ENCODE measurements at places on chromosomes 3 and 15. TPM values are rescaled to one million over a fixed set of nuclear protein-coding genes. Genes with fewer than 3 reads are reported as not detected.
A peak's percentile ranks its signal among the peaks of the same experiment; 100 is the strongest.

CELSR3 gene
- 3.1 TPM for total RNA-seq

FURIN gene
- 53.6 TPM for total RNA-seq

ANKDD1A gene
- total RNA-seq: 13.2 TPM

ZNF860 gene
- total RNA-seq: not detected

COL6A5 gene
- 1.7 TPM for total RNA-seq

ZNF662 gene
- total RNA-seq: 1.2 TPM

CTXND1 gene
- 0.54 TPM for total RNA-seq

FES gene
- total RNA-seq: 14.4 TPM

DNA sequence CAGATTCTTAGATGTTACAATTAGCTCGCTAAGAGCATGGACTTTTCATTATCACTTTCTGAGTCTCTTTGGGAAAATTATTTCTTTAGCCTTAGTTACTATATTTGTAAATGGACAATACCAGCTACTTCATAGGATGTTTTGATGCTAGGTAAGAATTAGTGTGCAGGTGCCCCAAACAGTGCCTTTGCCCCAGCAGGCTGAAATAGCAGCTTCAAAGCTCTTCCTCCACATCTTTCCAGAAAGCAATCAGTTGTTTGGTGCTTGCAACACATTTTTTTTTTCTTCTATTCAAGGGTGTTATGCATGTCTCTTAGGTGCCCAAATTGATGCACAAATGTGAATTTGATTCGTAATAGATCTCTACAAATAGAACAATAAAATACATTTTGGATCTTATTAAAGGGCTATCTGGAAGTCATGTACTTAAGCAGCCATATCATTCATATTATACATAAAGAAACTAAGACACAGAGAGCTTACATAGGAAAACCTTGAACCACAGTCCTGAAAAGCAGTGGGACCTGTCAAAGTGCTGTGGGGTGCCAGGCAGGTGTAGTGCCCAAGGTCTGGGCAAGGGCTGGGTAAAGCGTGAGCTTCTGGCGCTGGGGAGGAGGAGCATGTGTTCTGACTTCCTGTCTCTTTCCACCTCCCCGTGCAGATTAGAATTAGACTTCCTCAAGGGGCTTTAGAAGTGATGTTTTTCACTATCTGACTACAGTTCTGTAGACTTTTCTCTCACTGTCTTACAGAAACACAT, 62.9 kb downstream of the FNDC3B start:
- no peak overlapping the region for H3K4me3 ChIP-seq
- no peaks in the 10 kb centered on the region for H3K4me1 ChIP-seq
- DNase-seq: peak; percentile 55
- no peaks in the 10 kb centered on the region for H3K27me3 ChIP-seq

GRCh38 chr3:127052121-127052561, 69.2 kb downstream of the PLXNA1 start:
- H3K27me3 ChIP-seq: no peaks in the 10 kb centered on the region
- no peaks in the 10 kb centered on the region for H3K36me3 ChIP-seq

DNA sequence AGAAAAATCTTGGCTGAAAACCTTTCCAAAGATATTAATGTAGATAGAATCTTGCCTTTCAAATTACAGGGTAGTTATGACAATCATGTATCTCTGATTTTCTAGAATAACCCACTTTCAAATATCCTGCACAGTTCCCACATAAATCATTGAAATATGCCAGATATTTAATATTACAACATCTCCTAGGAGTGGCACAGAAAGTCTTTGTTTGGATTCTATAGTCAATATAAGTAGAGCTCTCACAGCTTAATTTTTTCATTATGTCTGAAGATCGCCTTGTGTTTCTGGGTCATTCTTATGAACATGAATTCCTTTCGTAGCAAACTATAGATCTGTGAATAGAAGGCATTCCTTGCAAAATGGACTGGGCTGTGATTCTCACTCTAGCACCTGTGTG, 5.0 kb downstream of the RARB start:
- no peak overlapping the region for H3K27ac ChIP-seq
- no peaks in the 10 kb centered on the region for H3K36me3 ChIP-seq

GRCh38 chr3:52805270-52806039, 10.9 kb downstream of the ITIH3 start:
- no peaks in the 10 kb centered on the region for H3K4me1 ChIP-seq
- H3K4me3 ChIP-seq: no peak overlapping the region
- no peak overlapping the region for H3K27ac ChIP-seq
- no peaks in the 10 kb centered on the region for H3K36me3 ChIP-seq
- H3K27me3 ChIP-seq: no peaks in the 10 kb centered on the region
- DNase-seq: no peak

GRCh38 chr3:175433026-175433674, 574.0 kb downstream of the NAALADL2 start:
- DNase-seq: no peak
- no peaks in the 10 kb centered on the region for H3K36me3 ChIP-seq
- no peaks in the 10 kb centered on the region for H3K4me1 ChIP-seq
- H3K4me3 ChIP-seq: no peak overlapping the region
- H3K27ac ChIP-seq: no peak overlapping the region

- H3K36me3 ChIP-seq: no peaks in the 10 kb centered on the region
- no peak overlapping the region for H3K4me3 ChIP-seq
- no peaks in the 10 kb centered on the region for H3K27me3 ChIP-seq
- no peaks in the 10 kb centered on the region for H3K4me1 ChIP-seq
- no peak for DNase-seq
- H3K27ac ChIP-seq: no peak overlapping the region
Observed at GRCh38 chr3:102571720-102572384, 137.0 kb downstream of the ZPLD1 start.

GRCh38 chr3:139521816-139522215, 17.7 kb downstream of the RBP1 start:
- H3K4me3 ChIP-seq: no peak overlapping the region
- no peak overlapping the region for H3K27ac ChIP-seq
- H3K36me3 ChIP-seq: no peaks in the 10 kb centered on the region
- no peaks in the 10 kb centered on the region for H3K4me1 ChIP-seq
- no peak for DNase-seq
- H3K27me3 ChIP-seq: no peaks in the 10 kb centered on the region

DNA sequence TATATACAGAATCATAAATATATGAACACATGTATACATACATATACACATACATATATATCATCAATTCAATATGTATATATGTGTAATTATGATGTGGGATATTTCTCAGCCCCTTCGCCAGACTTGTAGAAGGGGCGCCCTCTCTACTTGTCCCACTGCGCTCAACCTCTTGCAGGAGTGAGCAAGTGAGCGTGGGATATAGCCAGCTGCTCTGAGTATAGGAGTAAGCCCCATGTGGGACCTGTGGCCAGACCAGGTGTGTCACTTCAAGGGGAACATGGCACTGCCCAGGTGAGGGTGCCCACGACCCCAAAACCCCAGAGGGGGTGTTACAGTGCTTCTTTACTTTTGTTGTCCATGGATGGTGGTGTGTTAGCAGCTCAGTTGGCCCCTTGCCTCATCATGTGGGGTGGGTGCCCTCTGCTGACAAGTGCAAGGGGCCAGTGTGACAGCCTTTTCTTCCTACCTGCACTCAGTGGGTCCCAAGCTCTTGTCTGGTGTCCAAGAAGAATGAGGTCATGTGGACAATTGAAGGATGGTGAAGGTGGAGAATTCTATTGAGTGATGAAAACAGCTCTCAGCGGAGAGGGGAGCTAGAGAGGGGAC, 304.1 kb downstream of the UNC13C start:
- H3K27ac ChIP-seq: no peak overlapping the region
- no peaks in the 10 kb centered on the region for H3K27me3 ChIP-seq
- DNase-seq: no peak
- H3K4me3 ChIP-seq: no peak overlapping the region

DNA sequence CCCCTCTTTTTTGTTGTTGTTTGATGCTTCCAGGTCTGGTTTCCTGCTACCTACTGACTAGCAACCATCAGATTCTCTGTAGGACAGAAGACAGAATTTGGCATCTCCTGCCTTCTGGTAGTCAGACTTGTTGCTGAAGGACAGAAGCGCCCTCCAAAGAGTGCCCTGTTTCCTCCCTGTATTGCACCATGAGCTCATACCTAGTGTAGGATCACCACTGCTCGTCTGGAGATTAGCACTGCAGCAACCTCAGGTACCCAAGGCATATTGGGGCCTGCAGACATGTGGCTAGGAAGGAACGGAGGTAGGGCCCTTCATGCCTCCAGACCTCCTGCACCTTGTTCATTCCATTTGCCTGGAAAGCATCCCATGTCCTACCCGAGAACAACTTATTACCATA, 78.1 kb downstream of the NPTN start:
- peaks cover 33% of the 10 kb centered on the region for H3K36me3 ChIP-seq
- H3K27ac ChIP-seq: no peak overlapping the region
- no peak for DNase-seq
- H3K4me1 ChIP-seq: no peaks in the 10 kb centered on the region
- no peak overlapping the region for H3K4me3 ChIP-seq
- H3K27me3 ChIP-seq: no peaks in the 10 kb centered on the region

DNA sequence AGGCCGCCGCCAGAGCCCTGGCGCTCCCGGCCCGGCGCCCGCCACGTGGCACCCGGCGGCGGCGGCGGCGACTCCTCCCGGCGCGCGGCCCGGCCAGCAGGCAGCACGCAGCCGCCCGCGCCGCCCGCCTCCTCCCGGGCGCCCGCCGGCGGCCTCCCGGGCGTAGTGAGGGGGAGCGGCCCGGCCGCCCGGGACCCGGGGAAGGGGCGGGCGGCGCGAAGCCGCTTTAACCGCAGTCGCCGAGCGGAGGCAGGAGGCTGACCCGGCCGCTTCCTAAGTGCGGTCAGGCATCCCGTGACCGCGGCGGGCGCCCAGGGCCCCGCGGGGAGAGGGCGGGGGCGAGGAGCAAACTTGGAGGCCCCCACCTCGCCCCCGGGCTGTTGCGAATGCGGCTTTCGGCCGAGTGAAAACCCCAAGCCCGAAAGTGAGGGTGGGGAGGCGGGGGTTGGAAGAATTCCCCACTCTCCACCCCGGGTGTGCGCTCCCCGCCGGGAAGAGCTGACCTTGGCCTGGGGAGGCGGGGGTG, 1.7 kb upstream of the HES1 start:
- H3K27me3 ChIP-seq: no peaks in the 10 kb centered on the region
- peak overlapping the region; percentile 99 for H3K27ac ChIP-seq
- peaks cover 39% of the 10 kb centered on the region for H3K4me1 ChIP-seq
- DNase-seq: peak; percentile 49
- H3K36me3 ChIP-seq: no peaks in the 10 kb centered on the region

GRCh38 chr3:45558431-45558830, 36.1 kb upstream of the LIMD1 start:
- no peak overlapping the region for H3K4me3 ChIP-seq
- H3K27ac ChIP-seq: no peak overlapping the region
- no peaks in the 10 kb centered on the region for H3K36me3 ChIP-seq
- no peak for DNase-seq
- peaks cover 21% of the 10 kb centered on the region for H3K4me1 ChIP-seq
- H3K27me3 ChIP-seq: no peaks in the 10 kb centered on the region

DNA sequence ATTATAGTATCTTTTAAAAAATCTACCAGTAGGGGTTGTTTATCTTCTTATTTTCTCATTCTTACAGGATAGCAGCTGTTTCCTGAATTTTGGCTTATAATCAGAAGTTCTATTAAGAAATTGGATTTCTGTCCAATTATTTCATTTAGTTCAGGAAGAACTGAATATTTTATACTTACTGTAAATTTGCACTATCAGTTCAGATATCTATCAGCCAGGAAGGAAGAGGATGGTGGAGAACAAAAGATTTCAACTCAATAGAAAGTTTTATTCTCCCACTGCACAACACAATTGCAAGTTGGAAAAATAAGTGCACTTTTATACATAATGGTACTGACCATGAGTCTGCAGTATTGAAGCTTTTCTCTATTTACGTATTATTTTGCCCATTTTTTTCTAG, 400.9 kb downstream of the PLOD2 start:
- DNase-seq: no peak
- no peaks in the 10 kb centered on the region for H3K36me3 ChIP-seq
- H3K27ac ChIP-seq: no peak overlapping the region
- H3K4me1 ChIP-seq: no peaks in the 10 kb centered on the region
- H3K27me3 ChIP-seq: no peaks in the 10 kb centered on the region

- no peak overlapping the region for H3K27ac ChIP-seq
- peak; percentile 48 for DNase-seq
- H3K27me3 ChIP-seq: no peaks in the 10 kb centered on the region
- no peaks in the 10 kb centered on the region for H3K36me3 ChIP-seq
Observed at GRCh38 chr3:70108072-70108471, 108.5 kb downstream of the SAMMSON start.

GRCh38 chr3:52681596-52681995, 4.1 kb downstream of the PBRM1 start:
- H3K27ac ChIP-seq: no peak overlapping the region
- H3K27me3 ChIP-seq: no peaks in the 10 kb centered on the region
- no peaks in the 10 kb centered on the region for H3K4me1 ChIP-seq
- DNase-seq: no peak
- H3K4me3 ChIP-seq: no peak overlapping the region

- no peaks in the 10 kb centered on the region for H3K27me3 ChIP-seq
- no peak overlapping the region for H3K27ac ChIP-seq
- H3K36me3 ChIP-seq: peaks cover 3% of the 10 kb centered on the region
- DNase-seq: no peak
- no peak overlapping the region for H3K4me3 ChIP-seq
- H3K4me1 ChIP-seq: no peaks in the 10 kb centered on the region
Observed at GRCh38 chr3:113329757-113330156, 111.5 kb downstream of the CFAP44 start.

- H3K4me3 ChIP-seq: no peak overlapping the region
- DNase-seq: no peak
- H3K36me3 ChIP-seq: no peaks in the 10 kb centered on the region
- H3K4me1 ChIP-seq: no peaks in the 10 kb centered on the region
- H3K27ac ChIP-seq: no peak overlapping the region
- H3K27me3 ChIP-seq: no peaks in the 10 kb centered on the region
Observed at GRCh38 chr3:165770781-165771180, 66.4 kb downstream of the BCHE start.

- H3K36me3 ChIP-seq: no peaks in the 10 kb centered on the region
- DNase-seq: no peak
- H3K27ac ChIP-seq: no peak overlapping the region
- H3K27me3 ChIP-seq: no peaks in the 10 kb centered on the region
- H3K4me1 ChIP-seq: no peaks in the 10 kb centered on the region
Observed at GRCh38 chr3:95453242-95453641, 1361.2 kb upstream of the EPHA6 start.

DNA sequence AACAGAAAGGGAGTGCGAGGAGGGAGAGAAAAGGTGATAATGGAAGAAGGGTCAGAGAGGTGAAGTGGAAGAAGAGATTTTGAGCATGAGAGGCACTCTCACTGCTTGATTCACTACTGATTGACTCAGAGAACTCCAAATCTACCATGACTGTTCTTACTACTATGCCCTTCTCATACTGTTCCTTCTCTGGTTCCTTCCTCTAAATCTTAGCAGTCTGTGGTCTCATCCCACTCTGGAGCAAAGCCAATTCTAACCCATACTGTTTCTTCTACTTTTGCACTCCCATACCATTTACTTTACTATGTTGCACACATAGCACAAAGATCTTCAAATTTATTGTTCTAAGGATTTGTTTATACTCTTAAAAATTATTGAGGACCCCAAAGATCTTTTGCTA, 100.8 kb downstream of the DTWD1 start:
- H3K27ac ChIP-seq: no peak overlapping the region
- H3K36me3 ChIP-seq: no peaks in the 10 kb centered on the region
- no peak overlapping the region for H3K4me3 ChIP-seq
- H3K27me3 ChIP-seq: no peaks in the 10 kb centered on the region

GRCh38 chr15:99719096-99719541, 14.1 kb downstream of the LYSMD4 start:
- no peak overlapping the region for H3K4me3 ChIP-seq
- H3K4me1 ChIP-seq: peaks cover 3% of the 10 kb centered on the region
- DNase-seq: no peak
- H3K36me3 ChIP-seq: no peaks in the 10 kb centered on the region
- no peaks in the 10 kb centered on the region for H3K27me3 ChIP-seq

Data from Peyer's patch (tissue), 4 donors.